ENCODE measurements at places on chromosomes 2 and 18.

- DNase-seq, result no peak
- peaks cover 28% of the 10 kb centered on the region for H3K4me1 ChIP-seq
- no peak overlapping the region for H3K27ac ChIP-seq
- H3K36me3 ChIP-seq, result no peaks in the 10 kb centered on the region
These were observed 45.5 kb downstream of the ZFP36L2 start for GRCh38 chr2:43180897-43181296.

DNA sequence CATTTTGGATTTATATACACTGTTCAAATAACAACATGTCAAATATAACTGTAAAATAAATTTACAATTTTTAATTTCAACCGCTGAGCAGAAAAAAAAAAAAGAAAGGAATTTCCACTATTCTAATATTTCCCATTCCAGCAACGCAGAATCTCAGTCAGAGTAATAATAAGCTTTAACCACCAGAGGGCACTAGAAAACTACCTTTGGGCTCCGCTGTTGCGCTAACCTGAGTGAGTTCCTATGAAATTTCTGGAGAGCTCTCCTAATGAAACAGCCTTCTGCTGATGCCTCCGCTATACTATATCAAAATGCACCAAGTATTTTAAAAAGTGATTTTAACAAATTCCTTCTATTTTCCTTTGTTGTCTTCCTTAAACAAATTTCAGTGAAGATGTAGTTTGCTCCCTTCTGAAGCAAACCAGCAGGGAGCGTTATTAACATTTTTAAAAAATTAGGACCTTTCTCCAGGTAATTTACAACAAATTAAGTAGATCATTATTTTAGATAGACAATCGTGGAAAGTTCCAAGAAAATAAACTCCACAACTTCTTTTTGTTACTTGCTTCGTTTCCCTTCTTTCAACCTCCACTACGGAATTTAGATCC, 23.0 kb downstream of the ERMN start:
- H3K4me3 ChIP-seq, result no peak overlapping the region
- peak; percentile 45 for DNase-seq
- H3K27me3 ChIP-seq, result peaks cover 2% of the 10 kb centered on the region
- H3K4me1 ChIP-seq, result peaks cover 9% of the 10 kb centered on the region

DNA sequence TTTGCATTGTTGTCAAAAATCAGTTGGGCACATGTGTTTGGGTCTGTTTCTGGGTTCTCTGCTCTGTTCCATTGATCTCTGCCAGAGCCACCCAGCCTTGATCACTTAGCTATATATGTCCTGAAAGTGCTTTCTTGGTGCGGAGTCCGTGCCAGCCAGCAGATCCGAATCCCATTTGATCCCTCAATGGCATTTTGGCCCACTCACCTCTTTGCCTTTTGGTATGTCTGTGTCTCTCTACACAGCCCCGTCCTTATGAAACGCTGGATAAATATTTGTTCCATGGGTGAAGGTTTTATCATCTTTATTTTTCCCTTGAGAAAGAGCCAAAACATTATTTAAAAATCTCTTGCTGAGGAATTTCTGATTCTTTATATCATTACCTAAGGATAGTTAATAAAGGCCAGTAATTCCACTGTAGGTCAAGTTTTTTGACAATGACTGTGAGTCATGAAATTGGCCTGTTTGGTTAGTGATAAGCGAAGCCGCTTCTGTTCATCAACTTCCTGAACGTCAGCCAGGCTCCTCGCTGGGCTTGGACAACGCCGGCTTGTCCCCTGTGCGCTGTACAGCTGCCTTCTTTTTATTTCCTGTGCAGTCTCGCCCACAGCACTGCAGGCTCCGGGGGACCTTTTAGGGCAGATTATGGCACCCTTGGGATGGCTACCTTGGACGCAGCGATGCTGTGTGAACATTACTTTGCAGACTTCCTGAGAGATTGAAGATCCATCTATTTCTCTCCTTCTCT, 24.9 kb downstream of the MTCL1 start:
- H3K27me3 ChIP-seq, result no peaks in the 10 kb centered on the region
- H3K27ac ChIP-seq, result no peak overlapping the region
- no peaks in the 10 kb centered on the region for H3K4me1 ChIP-seq
- peak; percentile 87 for DNase-seq
- H3K36me3 ChIP-seq, result no peaks in the 10 kb centered on the region

DNA sequence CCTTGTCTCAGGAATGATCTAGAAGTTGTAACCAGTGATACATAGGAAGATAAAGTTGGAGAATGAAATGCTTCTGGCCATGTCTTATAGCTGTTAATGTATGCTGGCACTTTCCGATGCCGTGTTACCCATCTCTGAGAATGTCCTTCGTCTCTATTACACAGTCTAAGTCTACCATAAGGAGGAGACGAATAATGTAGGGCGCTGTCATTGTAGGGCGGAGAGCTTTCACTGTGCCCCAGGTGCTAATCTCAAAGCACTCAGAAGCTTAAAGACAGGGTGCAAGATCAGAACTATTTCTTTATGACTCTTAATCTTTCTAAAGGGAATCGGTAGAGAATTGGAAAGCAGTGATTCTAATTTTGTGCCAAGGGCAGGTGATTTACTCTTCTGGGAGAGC, 48.2 kb upstream of the MSTN start:
- H3K27me3 ChIP-seq, result no peaks in the 10 kb centered on the region
- H3K36me3 ChIP-seq, result no peaks in the 10 kb centered on the region
- H3K4me3 ChIP-seq, result no peak overlapping the region
- no peak for DNase-seq

DNA sequence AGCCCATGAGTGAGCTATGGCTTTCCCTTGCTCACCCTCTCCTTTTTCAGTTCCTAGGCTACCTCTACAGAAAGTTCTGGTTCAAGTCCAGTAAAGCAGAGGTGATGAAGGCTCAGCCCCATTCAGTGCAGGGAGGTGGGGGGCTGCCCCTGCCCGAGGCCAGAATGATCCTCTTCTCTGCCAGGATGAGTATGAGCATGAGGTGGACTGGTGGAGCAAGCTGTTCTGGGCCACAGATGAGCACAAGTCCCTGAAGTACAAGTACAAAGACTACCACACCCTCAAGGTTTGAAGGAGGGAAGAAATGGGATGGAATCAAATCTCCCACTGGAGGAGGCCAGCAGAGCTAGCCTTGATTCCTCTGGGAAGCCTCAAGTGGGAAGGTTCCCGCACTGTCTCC, 42.4 kb downstream of the LMAN2L start:
- peaks cover 19% of the 10 kb centered on the region for H3K4me1 ChIP-seq
- no peak overlapping the region for H3K4me3 ChIP-seq
- no peak overlapping the region for H3K27ac ChIP-seq
- DNase-seq, result no peak

Measured in common myeloid progenitor, CD34-positive (primary cell).